Stimulated activated naive CD4-positive, alpha-beta T cell (primary cell): ENCODE measurements at places on chromosomes 3 and 15.

DNA sequence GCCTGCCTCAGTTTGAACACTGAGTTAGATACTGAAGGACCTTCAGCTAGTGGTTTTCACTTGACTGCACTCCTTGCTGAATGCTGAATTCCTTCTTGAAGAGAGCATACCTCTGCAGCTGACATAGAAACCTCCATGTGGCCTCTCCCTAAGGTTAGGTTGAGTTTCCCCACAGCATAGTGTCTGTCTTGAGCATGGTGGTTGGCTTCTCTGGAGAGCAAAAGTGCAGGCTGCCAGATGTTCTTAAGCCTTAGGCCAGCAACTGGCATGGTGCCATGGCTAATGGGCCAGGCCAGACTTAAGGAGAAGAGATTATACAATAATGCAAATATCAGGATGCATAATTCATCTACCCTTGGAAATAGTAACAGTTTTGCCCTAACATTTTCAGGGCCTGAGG lies 545.6 kb upstream of the ZNF385D start:
- no peak for DNase-seq

GRCh38 chr3:105613120-105613519 lies 246.4 kb downstream of the ALCAM start:
- DNase-seq, result no peak

GRCh38 chr3:99172736-99173657 lies 271.5 kb upstream of the DCBLD2 start:
- DNase-seq, result no peak

- no peak for DNase-seq
Measured at GRCh38 chr3:122510878-122511535, 3.7 kb downstream of the KPNA1 start.

- no peak for DNase-seq
Measured at GRCh38 chr15:28133281-28133680, 34.2 kb upstream of the OCA2 start.

- DNase-seq, result no peak
Measured at GRCh38 chr15:25718169-25718536, 145.0 kb downstream of the ATP10A start.

- DNase-seq, result no peak
Measured at GRCh38 chr3:108396336-108396735, 100.0 kb downstream of the HHLA2 start.

GRCh38 chr15:70121624-70122302 lies 24.0 kb upstream of the TLE3 start:
- DNase-seq, result no peak

- no peak for DNase-seq
Measured at GRCh38 chr3:128145279-128145678, 8.0 kb upstream of the EEFSEC start.

DNA sequence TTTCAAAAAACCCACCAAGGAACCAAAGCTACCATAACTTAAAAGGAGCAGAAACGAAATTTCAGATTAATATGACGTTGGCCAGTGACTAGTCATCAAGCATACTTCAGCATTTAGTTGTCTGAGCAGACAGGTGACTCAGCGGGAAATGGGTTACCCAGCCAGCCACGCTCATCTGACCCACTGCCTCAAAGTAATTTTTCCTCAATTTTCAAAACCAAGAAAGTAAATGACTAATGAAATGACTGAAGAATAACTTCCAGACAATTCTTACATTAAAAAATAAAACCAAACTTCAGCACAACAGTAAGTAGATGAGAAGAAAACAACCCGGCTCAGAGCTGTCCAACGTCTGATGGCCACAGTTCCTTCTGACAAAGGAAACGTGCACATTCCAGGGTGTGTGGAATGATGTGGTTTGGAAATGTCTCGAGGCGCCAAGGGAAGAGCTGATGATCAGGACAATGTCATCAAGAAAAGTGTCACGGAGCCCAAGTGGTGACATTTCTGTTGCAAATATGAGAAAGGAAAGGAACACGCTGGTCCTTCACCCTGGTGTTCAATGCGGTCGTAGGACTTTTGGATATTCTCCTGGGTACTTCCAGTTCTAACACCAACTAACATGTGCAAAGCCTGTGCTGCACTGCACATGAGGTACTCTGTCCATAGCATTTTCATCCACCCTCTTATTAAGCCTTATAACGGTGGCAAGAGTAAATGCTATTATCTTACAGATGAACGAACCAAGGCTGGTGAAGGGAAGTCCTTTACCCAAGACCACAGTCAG lies 79.1 kb downstream of the FOXP1 start:
- DNase-seq, result no peak

DNA sequence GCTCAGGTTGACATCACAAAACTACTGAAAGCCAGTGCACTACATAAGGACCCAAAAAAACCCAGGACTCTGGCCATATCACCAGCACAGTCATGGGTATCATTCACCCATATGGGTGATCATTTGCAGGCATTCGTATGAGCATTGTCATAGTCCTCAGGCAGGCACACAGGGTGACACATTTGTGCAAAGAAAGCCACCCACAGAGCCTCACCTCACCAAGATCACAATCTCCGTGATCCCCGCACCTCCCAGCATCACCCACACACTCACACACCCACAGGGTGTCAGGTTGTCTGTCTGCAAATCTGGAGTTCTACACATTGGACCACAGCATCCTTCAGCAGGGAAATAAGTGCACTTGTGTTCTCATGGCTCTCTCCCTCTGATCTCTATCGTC lies 166.0 kb upstream of the LPP start:
- no peak for DNase-seq

- DNase-seq, result no peak
Measured at GRCh38 chr3:41974223-41974622, 12.3 kb upstream of the ULK4 start.

DNA sequence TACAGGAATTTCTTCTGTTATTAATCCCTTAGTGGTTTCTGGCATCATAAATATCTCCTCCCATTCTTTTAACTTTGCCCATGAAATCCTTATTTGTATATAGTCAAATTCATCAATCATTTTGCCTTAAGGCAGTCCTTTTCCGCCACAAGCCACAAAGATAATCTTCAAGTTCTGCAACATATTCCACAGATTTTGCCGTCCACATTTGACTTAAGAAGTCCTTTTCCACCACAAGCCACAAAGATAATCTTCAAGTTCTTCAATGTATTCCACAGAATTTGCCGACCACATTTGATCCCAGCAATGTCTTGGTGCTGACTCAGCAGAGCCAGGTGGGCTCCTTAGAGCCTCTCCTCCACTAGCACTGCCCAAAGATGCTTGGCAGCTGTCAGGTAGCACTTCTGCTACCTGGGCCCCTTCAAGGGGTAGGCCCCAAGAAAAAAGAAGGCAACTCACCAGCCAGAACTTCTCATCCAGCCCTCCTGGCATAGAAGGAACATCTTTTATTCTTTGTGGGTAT lies 35.0 kb downstream of the SEC22C start:
- no peak for DNase-seq

GRCh38 chr15:74840851-74841775 lies 1.8 kb downstream of the ULK3 start:
- no peak for DNase-seq

DNA sequence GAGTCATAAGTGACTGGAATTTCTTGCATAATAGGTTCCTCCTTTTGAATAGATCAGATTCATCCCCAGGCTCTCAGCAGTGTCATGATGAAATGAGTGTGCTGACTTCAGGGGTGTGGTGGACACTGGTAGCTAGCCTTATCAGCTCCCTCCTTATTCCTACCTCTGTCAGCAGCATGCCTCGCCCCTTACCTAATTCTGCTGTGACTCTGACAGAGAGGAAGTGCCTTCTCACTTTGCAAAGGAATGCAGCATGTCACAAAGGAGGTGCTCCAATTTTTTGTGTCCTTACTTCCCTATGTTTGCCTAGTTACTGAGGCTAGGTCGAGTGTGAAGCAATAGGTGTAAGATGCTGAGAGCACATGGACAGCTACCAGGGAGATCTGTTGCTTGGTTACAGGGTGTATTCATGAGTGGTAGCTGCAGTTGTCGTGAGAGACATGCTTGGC lies 90.6 kb downstream of the TNFAIP8L3 start:
- DNase-seq, result no peak

GRCh38 chr3:33940149-33940548 lies 141.7 kb downstream of the PDCD6IP start:
- no peak for DNase-seq

- no peak for DNase-seq
Measured at GRCh38 chr15:44738340-44738984, 2.1 kb downstream of the TRIM69 start.

- DNase-seq, result no peak
Measured at GRCh38 chr3:192817053-192817452, 89.7 kb upstream of the FGF12 start.

GRCh38 chr3:151501923-151502632 lies 41.2 kb upstream of the IGSF10 start:
- no peak for DNase-seq

DNA sequence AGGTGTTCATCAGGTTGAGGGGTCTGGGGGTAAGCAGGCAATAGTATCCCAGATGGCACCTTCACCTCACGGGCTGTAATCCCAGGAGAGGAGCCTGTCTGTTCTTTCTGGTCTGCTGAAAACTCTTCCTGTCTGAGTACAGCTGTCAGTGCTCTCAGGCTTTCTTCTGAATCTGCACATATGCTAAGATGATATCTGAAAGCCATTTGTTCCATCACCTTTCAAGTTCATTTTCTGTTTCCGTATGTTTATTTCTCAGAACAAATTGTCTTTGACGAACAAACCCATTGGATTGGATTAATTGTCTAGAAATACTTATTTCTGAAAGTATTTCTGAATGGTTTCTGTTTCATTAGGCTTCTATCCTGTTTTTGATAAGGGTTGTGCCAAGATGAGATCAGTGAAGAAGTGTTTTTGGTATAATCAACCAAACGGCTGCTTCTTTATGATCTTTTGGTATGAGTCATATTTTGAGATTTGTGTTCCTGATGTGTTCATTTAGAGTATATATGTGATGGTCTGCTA lies 13.3 kb downstream of the ZNF592 start:
- DNase-seq, result no peak

DNA sequence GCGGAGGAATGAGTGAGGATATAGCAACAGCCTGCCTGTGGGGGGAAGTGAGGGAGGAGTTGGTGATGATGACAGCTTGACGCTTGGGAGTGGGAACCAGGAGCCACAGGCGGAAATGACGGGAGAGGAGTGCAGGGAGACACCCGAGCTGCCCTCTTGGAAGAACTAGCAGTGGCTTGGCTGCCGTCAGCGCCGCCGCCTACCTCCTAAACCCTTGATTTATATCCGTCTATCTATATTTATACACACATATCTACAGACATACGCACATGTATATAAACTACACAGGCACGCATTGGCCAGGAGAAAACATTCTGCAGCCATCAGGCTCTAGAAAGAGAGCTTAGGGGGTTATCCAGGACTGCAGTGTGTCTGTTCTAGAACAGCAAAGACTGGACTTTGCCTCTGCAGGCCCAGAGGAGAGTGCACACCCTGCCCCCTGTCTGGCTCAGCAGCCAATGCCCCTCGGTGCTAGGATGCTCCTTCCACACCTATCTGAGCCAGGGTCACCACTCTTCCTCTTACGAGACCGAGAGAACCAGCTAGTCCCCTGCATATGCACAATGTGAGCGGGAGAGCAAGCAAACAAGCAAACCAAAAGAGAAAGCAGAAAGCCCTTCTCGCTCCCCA lies 45.3 kb upstream of the MAGEF1 start:
- DNase-seq, result no peak

DNA sequence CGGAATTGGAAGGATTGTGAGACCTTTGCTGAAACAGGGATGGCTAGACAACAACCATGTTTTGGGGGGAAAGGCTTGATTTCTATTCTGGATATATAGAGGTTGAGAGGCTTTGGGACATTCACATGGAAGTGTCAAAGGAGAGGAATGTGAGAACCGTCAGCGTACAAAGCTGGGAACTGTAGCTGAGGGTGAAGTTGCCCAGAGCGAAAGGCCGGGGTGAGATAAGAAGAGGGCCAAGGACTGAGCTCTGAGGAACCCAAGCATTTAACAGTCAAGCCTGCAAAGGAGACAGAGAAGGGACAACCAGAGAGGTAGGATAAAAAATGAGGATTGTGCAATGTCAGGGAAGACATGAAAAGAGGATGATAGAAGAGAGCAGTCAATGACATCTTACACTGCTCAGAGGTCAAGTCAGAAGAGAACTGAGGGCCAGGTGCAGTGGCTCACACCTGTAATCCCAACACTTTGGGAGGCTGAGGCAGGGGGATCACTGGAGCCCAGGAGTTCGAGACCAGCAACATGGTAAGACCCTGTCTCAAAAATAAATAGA lies 41.5 kb upstream of the RAF1 start:
- DNase-seq, result no peak

DNA sequence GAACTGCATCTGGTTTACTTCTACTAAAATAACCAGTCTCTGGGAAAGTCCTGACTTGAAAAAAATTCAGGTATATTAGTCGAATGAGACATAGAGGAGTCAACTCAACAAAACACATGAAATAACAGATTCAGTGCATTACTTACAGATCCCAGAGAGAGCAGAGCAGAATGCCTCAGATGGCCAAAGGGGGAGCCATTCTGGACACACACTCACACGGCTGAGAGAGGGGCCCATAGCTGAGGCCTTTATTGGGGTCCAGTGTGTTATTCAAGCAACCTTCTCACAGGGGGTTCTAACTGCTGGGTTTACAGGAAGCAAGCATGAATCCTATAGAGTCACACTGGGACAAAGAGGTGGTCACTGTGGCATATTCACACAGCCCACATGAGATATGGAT lies 135.1 kb upstream of the SNRPN start:
- DNase-seq, result no peak

DNA sequence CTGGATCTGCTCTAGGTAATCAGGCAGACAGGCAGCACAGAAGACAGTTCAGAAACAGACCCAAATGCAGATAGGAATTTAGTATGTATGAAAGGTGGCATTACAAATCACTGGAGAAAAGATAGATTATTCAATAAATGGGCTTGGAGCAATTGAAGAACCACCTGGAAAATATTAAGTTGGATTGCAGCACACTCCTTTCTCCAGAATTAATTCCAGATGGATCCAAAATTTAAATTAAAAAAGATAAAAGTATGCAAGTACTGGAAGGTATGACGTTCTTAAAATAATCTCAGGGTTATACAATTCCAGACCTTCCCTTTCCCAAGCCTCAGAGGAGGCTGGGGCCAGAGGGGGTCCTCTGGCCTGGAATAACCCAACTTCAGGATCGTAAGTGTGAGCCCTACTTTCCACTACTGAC lies 32.5 kb downstream of the HRH1 start:
- DNase-seq, result no peak

DNA sequence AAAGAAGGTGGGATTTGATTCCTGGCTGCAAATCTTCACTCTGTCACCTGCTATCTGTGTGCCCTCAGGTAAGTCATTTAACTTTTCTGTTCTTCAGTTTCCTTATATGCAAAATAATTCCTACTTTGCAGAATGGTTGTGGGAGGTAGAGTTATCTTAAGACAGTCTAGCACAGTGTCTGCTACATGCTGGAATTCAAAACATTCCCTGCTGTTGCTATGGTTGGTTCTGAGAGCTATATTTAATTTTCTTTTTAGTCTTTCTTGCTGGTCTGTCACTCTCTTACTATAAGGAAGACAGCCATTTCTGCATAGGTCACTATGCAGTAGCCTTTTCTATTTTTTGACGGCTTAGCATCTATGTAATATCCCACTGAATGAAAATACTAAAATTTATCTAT lies 4.0 kb upstream of the ADPGK start:
- DNase-seq, result no peak
